ENCODE measurements at places on chromosomes 3 and 15.

DNA sequence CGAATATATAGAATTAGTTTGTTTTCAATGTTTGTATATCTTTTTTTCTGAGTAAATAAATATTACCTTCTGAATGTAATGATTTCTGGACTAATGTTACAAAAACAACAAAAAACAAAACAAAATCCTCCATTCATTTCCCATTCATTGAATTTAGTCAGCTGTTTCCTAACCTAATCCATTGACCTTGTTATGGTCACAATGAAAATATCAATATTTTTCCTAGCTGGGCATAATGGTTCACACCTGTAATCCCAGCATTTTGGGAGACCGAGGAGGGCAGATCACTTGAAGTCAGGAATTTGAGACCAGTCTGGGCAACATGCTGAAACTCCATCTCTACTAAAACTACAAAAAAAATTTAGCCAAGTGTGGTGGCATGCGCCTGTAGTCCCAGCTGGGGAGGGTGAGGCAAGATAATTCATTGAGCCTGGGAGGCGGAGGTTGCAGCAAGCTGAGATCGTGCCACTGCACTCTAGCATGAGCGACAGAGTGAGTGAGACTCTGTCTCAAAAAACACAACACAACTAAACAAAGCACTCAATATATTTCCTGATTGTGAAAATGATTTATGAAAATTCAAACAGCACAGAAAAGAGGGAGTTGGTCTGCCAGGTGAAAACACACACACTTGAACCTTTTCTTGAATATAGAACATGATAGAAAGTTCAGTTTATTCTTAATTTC lies 23.0 kb upstream of the PLSCR4 start:
- DNase-seq: no peak

GRCh38 chr15:92047900-92048299 lies 194.4 kb downstream of the SLCO3A1 start:
- no peak for DNase-seq

GRCh38 chr3:71407823-71408222 lies 175.7 kb downstream of the FOXP1 start:
- no peak for DNase-seq

DNA sequence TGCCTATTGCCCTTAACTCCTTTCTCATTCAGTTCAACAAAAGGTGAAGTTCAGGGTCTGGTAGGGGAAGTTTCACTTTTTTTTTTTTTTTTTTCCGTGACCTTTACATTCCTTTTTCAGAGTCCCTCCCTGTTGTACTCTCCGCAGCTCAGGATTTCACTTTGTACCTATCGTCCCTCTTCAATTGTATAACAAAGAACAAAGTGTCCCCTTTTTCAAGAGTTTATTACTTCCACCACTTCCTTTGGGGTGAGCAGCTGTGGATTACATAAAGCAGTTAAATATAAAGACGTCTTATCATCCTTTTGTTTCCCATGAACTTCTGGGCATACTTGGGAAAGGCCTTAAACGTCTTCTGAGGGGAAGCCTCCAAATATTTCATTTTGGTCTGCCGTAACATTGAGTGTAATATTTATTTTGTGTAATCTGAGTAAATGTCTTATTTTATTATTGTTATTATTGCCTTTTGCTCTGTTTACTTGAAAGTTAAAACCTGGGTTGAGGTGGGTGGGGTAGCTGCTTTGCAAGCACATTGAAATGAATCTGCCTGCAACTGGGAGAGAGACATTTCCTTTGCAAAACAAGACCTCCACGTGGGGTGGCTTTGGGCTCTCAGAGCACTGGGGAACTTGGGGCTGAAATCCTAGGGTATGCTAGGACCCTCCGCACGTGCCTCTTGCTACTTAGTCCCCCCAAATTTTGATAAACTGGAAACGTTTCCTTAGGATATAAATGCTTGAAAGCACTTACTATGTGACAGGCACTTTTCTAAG lies 169.4 kb downstream of the MCTP2 start:
- no peak for DNase-seq

- DNase-seq: no peak
Measured at GRCh38 chr3:149623824-149624223, 34.0 kb downstream of the WWTR1 start.

DNA sequence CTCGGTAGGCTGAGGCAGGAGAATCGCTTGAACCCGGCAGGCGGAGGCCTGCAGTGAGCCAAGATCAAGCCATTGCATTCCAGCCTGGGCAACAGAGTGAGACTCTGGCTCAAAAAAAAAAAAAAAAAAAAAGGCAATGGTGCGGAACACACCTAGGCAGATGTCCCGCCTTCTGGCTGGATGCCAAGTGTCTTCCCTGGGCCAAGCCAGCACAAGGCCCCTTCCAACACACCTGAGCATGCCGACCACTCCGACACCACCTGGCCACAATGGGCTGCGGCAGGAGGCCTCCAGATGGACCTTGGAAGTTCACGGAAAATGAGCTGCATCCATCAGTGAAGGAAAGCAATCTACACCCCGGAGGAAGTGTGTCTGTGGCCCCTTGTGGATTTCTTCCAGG lies 19.0 kb downstream of the NUP210 start:
- no peak for DNase-seq

- DNase-seq: no peak
Measured at GRCh38 chr3:178646186-178646862, 110.1 kb downstream of the KCNMB2 start.

GRCh38 chr3:38487323-38487722 lies 8.8 kb upstream of the EXOG start:
- no peak for DNase-seq
